ENCODE measurements at places on chromosomes 5 and 9.
A peak's percentile ranks its signal among the peaks of the same experiment; 100 is the strongest.

DNA sequence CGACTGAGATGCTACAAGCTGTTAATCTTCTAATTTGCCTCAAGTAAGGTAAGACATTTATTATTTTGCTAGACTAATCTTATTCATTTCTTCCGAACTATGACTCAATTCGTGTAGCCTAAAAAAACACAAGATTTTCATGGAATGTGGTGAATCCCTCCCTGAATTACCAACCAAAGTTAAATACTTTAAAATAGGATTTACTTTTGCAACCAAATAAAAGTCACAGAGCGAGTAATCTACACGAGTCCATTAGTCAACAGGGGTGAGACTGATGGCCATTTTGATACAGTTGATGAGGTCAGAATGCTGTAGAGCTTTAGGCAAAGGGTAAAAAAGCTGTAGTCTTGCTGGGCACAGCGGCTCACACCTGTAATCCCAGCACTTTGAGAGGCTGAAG is 13.1 kb upstream of the BNC2 start:
- no peak for DNase-seq

- DNase-seq, result no peak
Observed at GRCh38 chr5:107518616-107519015, 152.1 kb downstream of the EFNA5 start.

DNA sequence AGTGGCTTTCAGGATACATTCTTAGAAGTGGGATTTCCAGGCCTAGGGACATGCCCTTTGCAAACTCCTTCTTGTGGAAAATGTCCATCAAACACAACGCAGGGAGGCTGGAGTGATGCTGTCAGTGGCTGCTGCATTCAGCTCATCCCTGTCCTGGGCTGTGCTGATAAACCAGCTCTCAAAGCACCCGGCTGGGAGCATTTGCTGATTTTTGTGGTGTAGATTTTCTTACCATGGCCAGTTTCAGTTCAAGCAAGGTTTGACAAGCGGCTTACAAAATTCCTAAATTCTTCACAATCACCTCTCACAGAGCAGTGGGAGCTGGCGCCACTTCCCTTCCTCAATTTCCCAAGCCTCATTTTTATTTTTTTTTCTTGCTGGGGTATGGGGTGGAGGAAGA is 28.2 kb downstream of the FAM163B start:
- no peak for DNase-seq

DNA sequence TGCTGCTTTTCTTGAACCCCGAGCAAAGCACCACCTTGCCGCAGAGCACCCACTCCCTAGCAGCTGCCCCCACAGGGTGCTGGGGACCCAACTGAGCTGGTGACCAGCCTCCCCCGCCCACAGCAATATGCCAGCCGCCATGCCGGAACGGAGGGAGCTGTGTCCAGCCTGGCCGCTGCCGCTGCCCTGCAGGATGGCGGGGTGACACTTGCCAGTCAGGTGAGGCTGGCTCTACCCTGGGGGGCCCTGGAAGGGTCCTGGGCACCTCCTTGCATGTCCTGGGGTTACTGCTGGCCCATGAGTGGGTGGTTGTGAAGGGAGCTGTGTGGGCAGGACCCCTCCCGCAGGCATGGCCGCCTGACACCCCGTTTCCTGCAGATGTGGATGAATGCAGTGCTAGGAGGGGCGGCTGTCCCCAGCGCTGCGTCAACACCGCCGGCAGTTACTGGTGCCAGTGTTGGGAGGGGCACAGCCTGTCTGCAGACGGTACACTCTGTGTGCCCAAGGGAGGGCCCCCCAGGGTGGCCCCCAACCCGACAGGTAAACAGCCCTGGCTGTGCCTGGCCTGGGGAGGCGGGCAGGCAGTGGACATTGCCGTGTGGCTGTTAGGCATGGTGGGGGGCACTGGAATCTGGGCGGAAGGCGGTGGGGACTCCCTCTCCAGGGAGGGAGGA is 7.2 kb downstream of the EGFL7 start:
- DNase-seq, result no peak

DNA sequence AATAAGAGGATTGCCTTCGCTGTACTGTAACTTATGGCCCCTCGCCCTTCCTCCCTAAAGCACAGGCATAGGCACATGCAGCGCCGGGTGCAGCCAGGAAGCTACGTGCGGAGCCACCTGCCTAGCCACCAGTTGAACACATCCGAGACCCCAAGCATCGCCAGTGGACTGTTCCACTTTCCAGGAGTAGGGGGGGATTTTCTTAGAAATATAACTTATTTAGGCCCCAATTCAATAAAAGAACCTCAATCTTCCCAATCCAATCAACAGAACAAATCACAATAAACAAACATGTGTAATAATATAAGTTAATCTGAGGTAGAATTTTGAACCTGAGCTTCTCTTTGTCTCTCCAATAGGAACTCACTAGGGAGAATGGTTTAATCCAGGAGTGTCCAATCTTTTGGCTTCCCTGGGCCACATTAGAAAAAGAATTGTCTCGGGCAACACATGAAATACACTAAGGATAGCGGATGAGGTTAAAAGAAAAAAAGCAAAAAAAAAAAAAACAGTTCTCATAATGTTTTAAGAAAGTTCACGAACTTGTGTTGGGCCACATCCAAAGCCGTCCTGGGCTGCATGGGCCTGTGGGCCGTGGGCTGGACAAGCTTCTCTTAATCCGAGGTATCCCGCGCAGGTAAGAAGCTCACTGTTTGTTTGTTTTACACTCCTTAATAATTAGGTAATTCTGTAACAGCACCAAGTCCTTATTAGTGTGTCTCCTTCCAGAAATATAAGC is 22.0 kb upstream of the NIPBL start:
- DNase-seq, result no peak

- DNase-seq, result no peak
Observed at GRCh38 chr5:23139338-23140171, 286.4 kb upstream of the CDH12 start.

DNA sequence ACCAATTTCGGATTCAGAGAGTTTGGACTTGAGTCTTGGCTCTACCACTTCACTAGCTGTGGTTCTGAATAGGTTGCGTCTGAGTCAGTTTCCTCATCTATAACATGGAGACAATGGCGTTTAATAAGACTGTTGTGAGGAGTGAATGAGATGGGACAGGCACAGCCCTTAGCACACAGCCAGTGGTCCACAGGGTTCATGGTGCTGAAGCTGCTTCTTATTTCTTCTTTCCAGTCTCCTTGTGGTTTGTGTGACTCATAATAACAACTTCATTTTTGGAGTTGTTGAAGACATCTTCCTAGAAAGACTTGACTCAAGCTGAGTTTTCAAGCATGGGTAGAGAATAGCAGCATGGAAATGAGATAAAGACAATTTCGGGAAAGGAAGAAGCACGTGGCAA is 172.6 kb upstream of the PPP2R2B start:
- no peak for DNase-seq

DNA sequence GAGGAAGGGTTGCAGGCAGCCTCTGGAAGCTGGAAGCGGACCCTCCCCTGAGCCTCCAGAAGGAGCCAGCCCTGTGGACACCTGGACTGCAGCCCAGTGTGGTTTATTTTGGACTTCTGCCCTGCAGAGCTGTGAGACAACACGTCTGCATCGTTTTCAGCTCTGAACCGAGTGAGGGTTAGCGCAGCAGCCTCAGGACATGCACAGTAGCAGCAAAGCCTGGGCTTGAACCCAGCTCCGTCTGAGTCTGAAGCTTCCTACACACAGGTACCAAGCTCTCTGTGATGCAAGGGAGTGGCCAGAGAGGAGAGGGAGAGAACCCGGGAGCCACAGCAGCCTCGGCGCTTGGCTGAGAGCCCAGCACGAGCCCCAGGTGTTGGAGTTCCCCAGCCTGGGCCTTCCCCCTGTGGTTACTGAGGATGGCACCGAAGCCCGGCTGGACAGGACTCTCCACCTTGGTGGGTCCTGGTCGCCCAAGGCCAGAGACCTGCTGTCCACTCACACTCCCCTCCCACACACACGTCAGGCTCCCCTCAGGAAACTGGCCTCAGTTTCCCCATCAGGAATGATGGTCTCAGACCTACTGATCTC is 128.2 kb downstream of the OLFM1 start:
- DNase-seq, result no peak

GRCh38 chr9:567128-567746 is 274.3 kb upstream of the DMRT1 start:
- no peak for DNase-seq

DNA sequence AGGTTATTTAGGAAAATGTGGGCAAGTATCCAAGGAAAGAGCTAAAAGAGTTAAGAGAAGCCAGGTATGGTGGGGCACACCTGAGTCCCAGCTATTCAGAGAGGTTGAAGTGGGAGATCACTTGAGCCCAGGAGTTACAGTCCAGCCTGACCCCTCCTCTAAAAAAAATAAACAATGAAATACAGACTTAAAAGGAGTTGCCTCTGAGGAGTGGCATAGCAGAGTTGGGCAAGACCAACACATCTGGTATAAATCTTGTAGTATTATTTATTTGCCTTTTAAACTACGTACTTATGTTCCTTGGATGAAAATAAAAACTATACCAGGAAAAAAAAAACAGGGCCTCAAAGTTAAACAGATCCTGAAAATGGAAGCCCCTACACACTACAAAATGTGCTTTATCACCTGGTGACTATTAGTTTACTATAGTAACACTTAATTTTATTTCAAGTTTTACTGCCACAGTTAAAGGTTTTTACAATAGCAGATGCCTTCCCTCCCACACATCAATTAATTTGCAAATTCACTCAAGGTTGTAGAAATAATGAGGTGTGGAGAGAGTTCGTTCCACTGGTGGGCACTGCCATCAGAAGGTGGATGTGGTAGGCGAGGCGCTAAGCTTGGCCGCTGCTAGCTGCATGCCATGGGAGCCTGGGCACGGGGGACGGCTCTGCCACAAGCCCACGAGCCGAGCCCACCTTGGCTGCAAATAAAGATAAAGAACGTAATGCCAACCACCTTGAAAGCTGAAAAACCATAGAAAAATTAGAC is 48.0 kb downstream of the MED27 start:
- DNase-seq, result no peak

- no peak for DNase-seq
Observed at GRCh38 chr9:98146101-98146991, 27.3 kb upstream of the TRIM14 start.

DNA sequence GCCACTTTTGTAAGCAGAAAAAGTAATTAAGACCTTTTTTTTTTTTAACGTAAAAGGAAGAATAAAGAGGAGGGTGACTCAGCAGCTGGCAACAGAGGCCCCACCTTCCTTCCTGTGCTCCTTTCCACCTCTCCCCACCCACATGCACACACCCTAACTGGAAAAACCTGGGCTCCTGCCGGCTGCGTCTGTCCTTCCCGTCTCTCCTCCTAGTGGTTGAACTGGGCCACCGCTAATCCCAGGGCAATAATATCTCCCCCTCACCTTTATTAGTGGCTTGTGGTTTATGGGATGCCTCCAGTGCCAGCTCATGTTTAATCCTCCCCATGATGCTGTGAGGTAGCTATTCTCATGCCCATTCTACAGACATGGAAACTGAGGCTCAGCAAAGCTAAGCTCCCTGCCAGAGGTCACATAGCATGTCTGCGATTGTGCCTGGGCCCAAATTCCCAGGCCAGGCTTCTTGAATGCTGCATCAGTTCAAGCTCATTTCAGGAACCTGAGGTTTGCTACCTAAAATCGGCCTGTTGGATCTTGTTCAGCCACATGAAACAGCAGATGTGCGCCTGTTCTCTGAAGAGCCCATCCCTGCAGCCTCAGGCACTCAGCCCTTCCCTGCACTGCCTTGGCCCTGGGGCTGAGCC is 60.9 kb upstream of the IL17B start:
- no peak for DNase-seq

DNA sequence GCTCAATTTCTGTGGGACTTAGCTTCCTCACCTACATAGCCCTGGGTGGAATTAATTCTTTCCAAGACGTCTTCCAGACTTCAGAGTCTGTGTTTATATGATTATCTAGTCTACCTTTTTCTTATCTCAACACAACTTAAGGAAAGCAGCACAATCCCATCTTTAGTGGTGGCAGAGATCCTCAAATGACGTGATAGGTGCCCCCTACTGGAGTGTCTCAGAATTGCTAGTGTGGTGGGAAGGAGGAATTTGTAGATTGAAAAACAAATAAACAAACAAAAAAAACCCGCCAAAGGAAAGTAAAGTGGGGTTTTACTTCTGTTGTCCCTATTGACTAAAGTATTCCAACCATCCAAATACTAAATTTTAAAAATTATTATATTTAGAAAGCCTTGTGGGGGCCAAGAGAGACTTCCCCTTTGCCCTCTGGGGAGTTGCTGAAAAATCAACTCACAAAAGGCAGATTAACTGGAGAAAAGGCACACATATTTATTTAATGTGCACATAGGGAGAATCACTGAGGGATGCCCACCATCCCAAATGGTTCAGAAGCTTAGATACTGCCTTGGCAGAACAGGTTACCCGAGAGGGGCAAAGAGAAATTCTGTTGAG is 283.3 kb downstream of the TMEM167A start:
- peak; percentile 3 for DNase-seq

DNA sequence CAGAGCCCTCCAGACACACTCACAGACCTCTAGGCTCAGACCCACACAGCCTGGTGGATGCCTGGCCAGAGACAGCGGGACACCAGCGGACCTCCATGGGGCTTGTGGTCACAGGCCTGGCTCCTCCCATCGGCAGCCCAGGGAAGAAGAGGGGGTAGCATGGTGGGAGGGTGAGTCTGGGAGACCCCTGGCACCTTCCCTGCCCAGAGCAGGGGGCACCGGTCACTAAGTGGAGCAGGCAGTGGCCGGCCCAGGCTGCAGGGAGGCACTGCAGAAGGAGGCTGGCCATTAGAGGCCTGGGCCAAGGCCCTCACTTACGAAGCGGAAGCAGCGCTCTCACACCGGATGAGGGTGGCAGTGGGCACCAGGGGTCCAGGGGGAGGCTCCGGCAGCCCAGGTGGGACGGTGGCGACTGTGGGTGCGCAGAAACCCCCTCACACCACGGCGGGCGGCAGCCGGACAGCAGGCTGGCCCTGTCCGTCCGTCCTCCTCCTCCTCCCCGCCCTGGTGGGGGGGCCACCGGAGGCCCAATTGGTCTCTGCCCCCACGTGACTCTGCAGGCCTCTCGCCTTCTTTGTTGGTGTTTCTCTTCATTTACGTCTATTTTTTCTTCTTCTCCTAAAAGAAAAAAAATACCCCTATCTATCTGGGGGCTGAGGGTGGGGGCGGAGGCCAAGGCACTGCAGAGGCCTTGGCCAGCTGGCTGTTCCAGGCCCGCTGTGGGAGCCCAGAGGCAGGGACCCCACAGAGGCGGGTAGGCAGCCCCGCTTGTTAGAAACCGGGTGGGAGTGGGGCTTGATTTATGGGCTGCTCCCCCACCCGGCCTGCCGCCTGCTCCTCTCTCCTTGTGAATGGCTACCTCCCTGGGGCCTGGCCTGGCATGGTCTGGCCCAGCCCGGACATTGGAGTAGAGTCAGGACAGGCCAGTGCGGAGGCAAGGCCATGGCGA is at the start of gene NR5A1:
NR5A1 (minus strand) TSS at position 469 of the 949 bp plus-strand sequence. CDS start 4,004 bp downstream, outside the sequence.
- DNase-seq, result no peak

DNA sequence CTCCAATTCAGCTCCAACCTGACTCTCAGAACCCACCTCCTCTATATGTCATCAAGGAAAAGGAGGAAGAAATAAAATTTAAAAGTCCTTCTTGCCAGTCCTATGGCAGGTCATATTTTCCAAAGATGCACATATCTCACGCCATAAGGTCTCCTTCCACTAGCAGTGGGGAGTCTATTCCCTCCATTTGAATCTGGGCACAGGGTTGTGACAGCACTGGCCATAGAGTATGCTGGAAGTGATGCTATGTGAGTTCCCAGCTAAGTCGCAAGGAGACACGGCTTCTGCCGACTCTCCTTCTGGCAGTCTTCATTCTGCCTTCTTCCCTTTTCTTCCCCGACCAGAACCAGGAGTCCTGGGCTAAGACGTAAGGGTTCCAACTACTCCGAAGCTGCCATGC is 883.9 kb upstream of the DMAC1 start:
- DNase-seq, result no peak

Data from stimulated activated CD4-positive, alpha-beta T cell treated with anti-CD3 and anti-CD28 coated beads, TNF-alpha, amount 100 ng/mL, for 1 hour (primary cell).